ENCODE measurements at places on chromosomes 12 and 14.

DNA sequence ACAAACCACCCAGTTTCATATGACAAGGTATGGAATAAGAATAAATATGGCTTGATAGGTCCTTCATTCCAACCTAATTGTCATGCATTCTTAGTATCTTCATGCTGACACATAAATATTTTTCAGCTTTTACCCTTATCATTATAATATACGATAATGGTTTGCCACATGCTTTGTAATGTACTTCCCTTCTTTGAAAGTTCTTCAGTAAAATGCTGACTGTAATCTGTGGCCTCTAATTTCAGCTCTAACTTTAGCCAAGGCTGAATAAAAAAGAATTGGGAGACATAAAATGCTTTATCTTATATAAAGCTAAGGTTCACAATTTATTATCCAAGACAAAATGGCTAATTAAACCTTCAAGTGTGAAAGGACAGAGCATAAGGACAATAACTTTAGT lies 2.6 kb upstream of the MAP4K5 start:
- no peaks in the 10 kb centered on the region for H3K36me3 ChIP-seq
- no peaks in the 10 kb centered on the region for H3K27me3 ChIP-seq
- H3K4me3 ChIP-seq: no peak overlapping the region

- H3K27ac ChIP-seq: peak within 1 kb of the TSS; percentile 80
- no peaks in the 10 kb centered on the region for H3K36me3 ChIP-seq
- H3K4me3 ChIP-seq: peak within 1 kb of the TSS; percentile 78
- peaks cover 60% of the 10 kb centered on the region for H3K4me1 ChIP-seq
Observed at GRCh38 chr12:47773062-47773857, at the start of gene SLC48A1. Gene SLC48A1 (plus strand): TSS chr12:47773238. CDS start chr12:47773305, 67 bp downstream.

GRCh38 chr12:272942-273341 lies 10.3 kb upstream of the SLC6A13 start:
- no peaks in the 10 kb centered on the region for H3K36me3 ChIP-seq
- H3K4me3 ChIP-seq: no peak overlapping the region
- no peaks in the 10 kb centered on the region for H3K27me3 ChIP-seq
- H3K4me1 ChIP-seq: no peaks in the 10 kb centered on the region
- no peak overlapping the region for H3K27ac ChIP-seq
- no peak for DNase-seq

DNA sequence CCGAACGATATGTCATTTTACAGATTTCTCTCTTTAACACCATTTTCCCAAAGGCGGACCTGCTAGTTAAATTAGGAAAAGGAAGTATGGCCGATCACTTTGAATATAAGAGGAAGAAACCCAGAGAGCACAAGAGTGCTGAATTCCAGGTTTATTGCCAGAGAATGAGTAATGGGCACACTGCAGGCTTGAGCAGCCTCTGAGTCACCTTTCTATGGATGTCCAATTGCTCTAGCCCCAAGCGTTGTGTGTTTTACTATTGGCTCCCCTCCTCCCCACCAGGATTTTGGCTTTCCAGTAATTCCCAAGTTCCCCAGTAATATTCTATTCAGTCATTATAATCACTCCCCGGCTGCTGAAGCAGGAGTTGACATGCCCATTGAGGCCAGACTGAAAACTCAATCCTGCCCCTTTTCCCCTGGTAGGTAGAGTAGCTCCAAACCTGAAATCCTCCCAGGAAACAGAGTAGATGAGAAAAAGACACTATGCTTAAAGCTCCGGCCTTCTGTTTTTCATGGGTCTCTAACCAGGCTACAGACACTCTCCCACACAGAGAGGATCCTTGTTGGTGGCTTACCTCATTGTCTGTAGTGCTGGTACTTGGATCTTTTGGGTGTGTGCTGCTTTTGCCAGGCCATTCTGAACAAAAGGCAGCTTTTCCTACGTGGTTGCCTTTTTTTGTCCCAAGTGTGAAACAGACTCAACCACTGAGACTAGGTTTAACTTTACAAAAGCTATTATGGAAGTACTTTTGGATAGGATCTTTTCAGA lies 704.3 kb upstream of the FLRT2 start:
- no peaks in the 10 kb centered on the region for H3K36me3 ChIP-seq
- H3K4me1 ChIP-seq: no peaks in the 10 kb centered on the region
- H3K27me3 ChIP-seq: no peaks in the 10 kb centered on the region
- DNase-seq: no peak
- no peak overlapping the region for H3K4me3 ChIP-seq
- no peak overlapping the region for H3K27ac ChIP-seq

- no peaks in the 10 kb centered on the region for H3K36me3 ChIP-seq
- no peak overlapping the region for H3K4me3 ChIP-seq
- no peak overlapping the region for H3K27ac ChIP-seq
- no peaks in the 10 kb centered on the region for H3K27me3 ChIP-seq
- peak; percentile 67 for DNase-seq
Observed at GRCh38 chr12:47767216-47767724, 5.8 kb upstream of the SLC48A1 start.
